Esophagus squamous epithelium (tissue), 5 donors: ENCODE measurements at places on chromosomes 6 and 20.

GRCh38 chr6:157050537-157051265 is 272.6 kb downstream of the TMEM242 start:
- DNase-seq = no peak

GRCh38 chr6:149846321-149846720 is 17.8 kb downstream of the LRP11 start:
- DNase-seq = no peak

DNA sequence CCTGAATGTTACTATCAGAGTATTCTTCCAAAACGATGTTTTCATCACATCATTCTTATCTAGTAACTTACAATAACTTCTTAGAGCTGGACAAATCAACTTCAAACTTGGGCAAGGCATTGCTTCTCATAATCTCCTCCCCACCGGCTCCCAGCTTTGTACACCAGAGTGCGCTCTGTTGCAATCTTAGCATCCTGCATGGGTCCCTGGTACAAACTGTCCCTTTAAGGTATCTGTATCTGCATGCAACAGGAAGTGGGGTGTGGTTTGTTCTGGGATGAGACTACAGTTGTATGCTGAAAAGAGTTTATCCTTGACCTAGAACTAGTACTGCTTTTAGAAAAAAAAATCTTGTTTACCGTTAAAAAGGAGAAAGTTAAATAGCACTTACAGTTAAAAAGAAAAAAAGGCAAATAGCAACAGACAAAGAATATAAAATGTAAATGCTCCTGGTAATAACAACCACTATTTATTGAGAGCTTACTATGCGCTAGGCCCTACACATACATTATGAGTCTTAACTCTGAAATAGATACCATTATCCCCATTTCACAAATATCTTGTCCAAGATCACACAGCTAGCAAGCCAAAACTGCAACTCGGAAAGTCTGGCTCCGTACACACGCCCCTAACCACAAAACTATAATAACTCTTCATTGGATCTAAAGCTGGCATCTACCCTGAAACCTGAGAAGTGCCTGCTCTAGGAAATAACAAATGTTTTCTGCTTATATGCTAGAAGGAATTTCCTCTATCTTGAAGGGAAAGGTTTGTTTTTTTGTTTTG is 9.8 kb upstream of the HECA start:
- peak; percentile 11 for DNase-seq

DNA sequence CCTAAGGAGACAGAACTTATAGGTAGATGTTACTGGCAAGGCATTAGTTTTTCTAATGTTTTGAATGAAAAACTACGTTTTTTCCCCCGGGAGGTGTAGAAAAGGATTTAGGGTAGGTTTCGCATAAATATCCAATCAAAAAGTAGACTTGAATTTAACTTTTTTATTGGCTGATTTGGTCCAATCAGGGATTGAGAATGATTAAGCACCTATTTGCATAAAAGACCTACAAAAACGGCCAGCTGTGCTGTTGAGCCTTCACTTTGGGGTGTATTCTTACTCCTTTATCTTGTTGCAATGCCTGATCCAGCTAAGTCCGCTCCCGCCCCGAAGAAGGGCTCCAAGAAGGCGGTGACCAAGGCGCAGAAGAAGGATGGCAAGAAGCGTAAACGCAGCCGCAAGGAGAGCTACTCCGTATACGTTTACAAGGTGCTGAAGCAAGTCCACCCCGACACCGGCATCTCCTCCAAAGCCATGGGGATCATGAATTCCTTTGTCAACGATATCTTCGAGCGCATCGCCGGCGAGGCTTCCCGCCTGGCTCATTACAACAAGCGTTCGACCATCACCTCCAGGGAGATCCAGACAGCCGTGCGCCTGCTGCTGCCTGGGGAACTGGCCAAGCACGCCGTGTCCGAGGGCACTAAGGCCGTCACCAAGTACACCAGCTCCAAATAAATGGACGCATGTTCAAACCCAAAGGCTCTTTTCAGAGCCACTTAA is 113.5 kb upstream of the BTN3A2 start:
- no peak for DNase-seq

DNA sequence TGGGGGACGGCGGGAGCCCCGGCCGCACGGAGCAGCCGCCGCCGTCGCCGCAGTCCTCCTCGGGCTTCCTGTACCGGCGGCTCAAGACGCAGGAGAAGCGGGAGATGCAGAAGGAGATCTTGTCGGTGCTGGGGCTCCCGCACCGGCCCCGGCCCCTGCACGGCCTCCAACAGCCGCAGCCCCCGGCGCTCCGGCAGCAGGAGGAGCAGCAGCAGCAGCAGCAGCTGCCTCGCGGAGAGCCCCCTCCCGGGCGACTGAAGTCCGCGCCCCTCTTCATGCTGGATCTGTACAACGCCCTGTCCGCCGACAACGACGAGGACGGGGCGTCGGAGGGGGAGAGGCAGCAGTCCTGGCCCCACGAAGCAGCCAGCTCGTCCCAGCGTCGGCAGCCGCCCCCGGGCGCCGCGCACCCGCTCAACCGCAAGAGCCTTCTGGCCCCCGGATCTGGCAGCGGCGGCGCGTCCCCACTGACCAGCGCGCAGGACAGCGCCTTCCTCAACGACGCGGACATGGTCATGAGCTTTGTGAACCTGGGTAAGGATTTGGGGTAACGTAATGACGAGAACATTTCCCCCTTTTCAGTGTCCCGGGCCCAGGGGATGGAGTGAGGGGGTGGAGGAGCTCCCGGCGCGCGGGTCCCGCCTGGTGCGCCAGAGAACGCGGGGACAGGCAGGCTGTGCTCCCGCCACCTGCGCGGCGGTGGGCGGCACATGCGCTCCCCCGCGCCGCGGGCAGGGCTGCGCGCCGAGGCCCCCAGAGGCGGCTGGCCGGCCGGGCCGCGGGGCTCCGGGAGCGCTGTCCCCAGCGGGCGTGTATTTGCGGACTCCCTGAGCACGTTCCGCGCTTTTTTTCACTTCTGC is 1.4 kb downstream of the BMP6 start:
- DNase-seq = no peak
